ENCODE measurements at places on chromosomes 7 and 10. TPM values are rescaled to one million over a fixed set of nuclear protein-coding genes. Genes with fewer than 3 reads are reported as not detected.

DNA sequence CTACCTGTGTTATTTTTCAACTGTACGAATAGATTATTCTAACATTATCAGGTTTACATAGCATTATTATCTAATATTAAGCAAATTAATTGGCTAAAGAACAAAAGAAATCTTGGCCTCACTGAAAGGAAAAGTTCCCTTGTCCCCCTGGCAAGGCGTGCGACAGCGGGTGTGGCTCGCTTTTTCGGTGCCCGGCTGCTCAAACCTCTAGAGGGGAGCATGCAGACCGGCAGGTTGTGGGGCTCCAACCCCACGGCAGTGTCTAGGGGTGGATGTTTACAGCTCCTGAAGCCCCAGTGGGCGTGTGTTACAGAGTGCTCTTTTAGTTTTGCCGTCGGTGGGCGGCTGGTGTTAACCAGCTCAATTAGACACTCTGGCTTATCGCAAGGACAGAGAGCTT lies 456.4 kb downstream of the TNS3 start:
- H3K4me1 ChIP-seq: no peaks in the 10 kb centered on the region
- no peak overlapping the region for H3K4me3 ChIP-seq
- DNase-seq: no peak
- no peaks in the 10 kb centered on the region for H3K27me3 ChIP-seq
- no peak overlapping the region for H3K27ac ChIP-seq

GRCh38 chr10:18185621-18186020 lies 45.4 kb downstream of the CACNB2 start:
- no peaks in the 10 kb centered on the region for H3K36me3 ChIP-seq
- H3K4me1 ChIP-seq: peaks cover 12% of the 10 kb centered on the region
- H3K4me3 ChIP-seq: no peak overlapping the region
- no peak overlapping the region for H3K27ac ChIP-seq

The PDE6C gene
- not detected for total RNA-seq

The SRPK2 gene
- total RNA-seq: 39.8 TPM

GRCh38 chr10:127080317-127080716 lies 116.1 kb downstream of the INSYN2A start:
- H3K4me3 ChIP-seq: no peak overlapping the region
- no peak for DNase-seq
- H3K36me3 ChIP-seq: no peaks in the 10 kb centered on the region
- H3K27me3 ChIP-seq: no peaks in the 10 kb centered on the region
- H3K27ac ChIP-seq: no peak overlapping the region

The TMEM213 gene
- not detected for total RNA-seq

Measured in ovary (tissue), 10 donors.